ENCODE measurements at places on chromosomes 4 and X.
A peak's percentile ranks its signal among the peaks of the same experiment; 100 is the strongest.

- DNase-seq = no peak
Measured at GRCh38 chrX:1592470-1593142, 1.2 kb downstream of the AKAP17A start.

DNA sequence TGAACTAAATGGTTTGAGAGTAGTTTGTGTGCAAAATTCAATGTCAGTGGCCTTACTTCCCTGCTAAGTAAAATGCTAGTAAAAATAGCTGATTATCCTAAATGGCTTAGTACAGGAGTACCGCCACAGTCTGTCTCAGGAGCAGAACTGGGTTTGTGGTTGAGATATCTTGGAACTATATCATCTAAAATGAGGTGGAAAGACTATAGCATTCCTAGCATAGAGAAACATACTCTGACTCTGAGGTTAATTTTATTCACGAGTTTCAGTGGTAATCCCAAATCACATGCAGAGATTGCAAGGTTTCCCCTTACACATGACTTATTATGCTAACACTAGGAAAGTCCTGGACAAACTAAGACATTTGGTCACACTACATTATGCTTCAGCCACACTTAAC is 70.4 kb downstream of the OR13H1 start:
- DNase-seq = no peak

DNA sequence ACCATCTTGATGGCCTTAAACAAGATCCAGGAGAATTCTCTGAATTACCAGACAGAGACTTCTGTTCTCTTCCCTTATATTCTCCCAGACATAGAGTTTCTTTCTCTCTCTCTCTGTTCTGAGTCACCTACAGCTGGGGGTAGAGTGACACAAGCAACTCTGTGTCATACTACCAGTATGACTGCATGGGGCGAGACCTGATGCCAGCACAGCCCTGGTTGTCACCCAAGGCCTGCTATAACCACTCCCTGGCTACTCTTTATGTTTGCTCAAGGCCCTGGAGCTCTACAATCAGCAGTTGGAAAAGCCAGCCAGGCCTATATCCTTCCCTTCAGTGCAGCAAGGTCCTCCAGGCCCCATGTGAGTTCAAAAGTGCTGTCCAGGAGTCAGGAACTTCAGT is 114.2 kb upstream of the TENT5D start:
- no peak for DNase-seq

GRCh38 chrX:47749185-47749967 is 87.3 kb upstream of the ZNF81 start:
- no peak for DNase-seq

GRCh38 chr4:122041312-122041711 is 89.5 kb upstream of the TRPC3 start:
- DNase-seq = no peak

GRCh38 chr4:186351668-186352194 is 85.7 kb downstream of the F11 start:
- no peak for DNase-seq

GRCh38 chr4:75723163-75724065 is 963 bp upstream of the USO1 start:
- no peak for DNase-seq

GRCh38 chrX:9373789-9374188 is 91.1 kb upstream of the TBL1X start:
- DNase-seq = no peak

DNA sequence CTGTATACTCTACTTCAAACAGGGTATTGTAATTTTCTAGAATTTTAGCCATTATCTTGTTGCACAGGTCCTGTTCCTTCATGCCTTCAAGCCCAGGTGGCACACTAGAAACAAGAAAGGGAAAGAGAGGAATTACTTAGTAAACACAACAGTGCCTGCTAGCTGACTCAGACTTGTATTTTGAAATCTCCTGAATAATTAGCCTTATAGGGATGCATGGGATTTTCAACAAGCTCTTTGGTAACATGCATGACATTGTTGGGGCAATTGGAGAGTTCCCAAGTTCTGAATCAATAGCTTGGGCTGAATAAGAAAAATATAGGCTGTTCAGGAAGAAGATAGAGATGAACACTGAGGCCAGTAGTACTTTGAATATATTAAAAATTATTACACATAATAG is 118.8 kb downstream of the FAM13A start:
- peak; percentile 84 for DNase-seq

GRCh38 chr4:56112377-56112776 is 163.6 kb downstream of the CEP135 start:
- DNase-seq = no peak

GRCh38 chr4:54090804-54091623 is 8.9 kb upstream of the GSX2 start:
- DNase-seq = no peak

- DNase-seq = no peak
Measured at GRCh38 chr4:87042986-87043820, 108.4 kb downstream of the AFF1 start.

- no peak for DNase-seq
Measured at GRCh38 chr4:172688534-172688933, 480.1 kb upstream of the GALNT7 start.

GRCh38 chrX:56793112-56793430 is 64.0 kb downstream of the NBDY start:
- DNase-seq = no peak

GRCh38 chr4:27701606-27702005 is 841.0 kb downstream of the STIM2 start:
- DNase-seq = no peak

- no peak for DNase-seq
Measured at GRCh38 chr4:87840149-87840548, 7.4 kb downstream of the MEPE start.

- no peak for DNase-seq
Measured at GRCh38 chr4:148540622-148541326, 98.6 kb upstream of the NR3C2 start.

DNA sequence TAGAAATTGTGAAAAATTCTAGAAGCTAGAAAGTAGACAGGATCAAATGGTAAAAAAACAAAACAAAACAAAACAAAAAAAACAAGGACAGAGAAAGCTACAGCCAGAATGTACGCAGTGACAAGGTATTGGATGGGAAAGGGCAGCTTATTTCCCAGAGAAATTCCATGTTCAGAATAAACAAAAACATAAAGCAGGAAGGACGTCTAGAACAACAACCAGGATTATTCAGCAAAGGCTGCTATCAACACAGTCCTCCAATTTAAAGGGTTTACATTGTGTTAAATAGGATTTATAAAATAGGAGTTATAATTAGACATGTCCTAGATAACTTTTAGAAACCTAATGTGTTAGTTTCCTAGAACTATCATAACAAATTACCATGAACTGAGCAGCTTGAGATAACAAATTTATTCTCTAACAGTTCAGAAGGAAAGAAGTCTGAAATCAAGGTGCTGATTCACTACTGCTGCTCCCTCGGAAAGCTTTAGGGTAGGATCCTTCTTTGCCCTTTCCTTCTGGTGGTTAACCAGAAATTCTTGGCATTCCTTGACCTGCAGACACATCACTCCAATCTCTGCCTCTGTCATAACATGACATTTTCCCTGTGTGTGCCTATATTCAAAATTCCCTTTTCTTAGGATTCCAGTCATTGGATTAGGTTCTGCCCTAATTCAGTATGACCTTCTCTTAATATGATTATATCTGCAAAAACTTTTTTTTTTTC is 175.6 kb downstream of the SNCA start:
- peak; percentile 8 for DNase-seq

GRCh38 chrX:20244931-20245330 is 21.8 kb downstream of the RPS6KA3 start:
- DNase-seq = no peak

- peak; percentile 73 for DNase-seq
Measured at GRCh38 chr4:87506974-87507701, 22.0 kb downstream of the SPARCL1 start.

GRCh38 chr4:51906167-51906958 is 63.4 kb downstream of the DCUN1D4 start:
- DNase-seq = no peak

GRCh38 chrX:106802063-106802387 is 448 bp upstream of the TBC1D8B start:
- DNase-seq = no peak

GRCh38 chr4:3387154-3387942 is 54.4 kb upstream of the HGFAC start:
- no peak for DNase-seq

- no peak for DNase-seq
Measured at GRCh38 chr4:98026362-98026761, 116.9 kb downstream of the STPG2 start.

- no peak for DNase-seq
Measured at GRCh38 chr4:183814461-183814860, 90.6 kb upstream of the STOX2 start.

DNA sequence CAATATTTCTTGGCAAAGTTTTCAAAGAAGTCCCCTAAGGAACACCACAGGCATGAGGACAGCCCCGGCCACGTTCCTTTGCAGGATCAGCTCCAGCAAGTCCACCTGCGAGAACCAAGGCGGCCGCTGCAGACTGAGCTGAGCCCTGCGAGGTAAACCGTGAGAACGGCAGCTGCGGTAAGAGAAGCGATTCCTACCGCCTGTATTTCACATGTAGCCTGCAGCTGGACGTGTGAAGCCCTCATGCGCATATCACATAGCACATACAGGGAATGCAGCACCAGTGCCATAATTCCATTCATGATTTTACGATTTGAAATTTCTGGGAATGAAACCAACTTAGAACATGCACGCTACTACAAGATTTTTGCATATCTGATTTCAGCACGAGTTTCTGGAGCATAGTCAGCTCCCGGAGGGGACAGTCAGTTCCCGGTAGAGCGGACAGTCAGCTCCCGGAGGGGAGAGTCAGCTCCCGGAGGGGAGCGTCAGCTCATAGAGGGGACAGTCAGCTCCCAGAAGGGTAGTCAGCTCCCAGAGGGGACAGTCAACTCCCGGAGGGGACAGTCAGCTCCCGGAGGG is 41.7 kb downstream of the FGFRL1 start:
- peak; percentile 76 for DNase-seq

GRCh38 chr4:102637391-102637790 is 123.4 kb downstream of the MANBA start:
- DNase-seq = no peak

Measured in AG09319 (cell line).